ENCODE measurements at places on chromosomes 2 and 18. TPM values are rescaled to one million over a fixed set of nuclear protein-coding genes. Genes with fewer than 3 reads are reported as not detected.

Gene REG3G
- total RNA-seq, result not detected

Gene ACADL
- 0.39 TPM for total RNA-seq

Gene GALR1
- 0.74 TPM for total RNA-seq

Gene CHST9
- 14.3 TPM for total RNA-seq

DNA sequence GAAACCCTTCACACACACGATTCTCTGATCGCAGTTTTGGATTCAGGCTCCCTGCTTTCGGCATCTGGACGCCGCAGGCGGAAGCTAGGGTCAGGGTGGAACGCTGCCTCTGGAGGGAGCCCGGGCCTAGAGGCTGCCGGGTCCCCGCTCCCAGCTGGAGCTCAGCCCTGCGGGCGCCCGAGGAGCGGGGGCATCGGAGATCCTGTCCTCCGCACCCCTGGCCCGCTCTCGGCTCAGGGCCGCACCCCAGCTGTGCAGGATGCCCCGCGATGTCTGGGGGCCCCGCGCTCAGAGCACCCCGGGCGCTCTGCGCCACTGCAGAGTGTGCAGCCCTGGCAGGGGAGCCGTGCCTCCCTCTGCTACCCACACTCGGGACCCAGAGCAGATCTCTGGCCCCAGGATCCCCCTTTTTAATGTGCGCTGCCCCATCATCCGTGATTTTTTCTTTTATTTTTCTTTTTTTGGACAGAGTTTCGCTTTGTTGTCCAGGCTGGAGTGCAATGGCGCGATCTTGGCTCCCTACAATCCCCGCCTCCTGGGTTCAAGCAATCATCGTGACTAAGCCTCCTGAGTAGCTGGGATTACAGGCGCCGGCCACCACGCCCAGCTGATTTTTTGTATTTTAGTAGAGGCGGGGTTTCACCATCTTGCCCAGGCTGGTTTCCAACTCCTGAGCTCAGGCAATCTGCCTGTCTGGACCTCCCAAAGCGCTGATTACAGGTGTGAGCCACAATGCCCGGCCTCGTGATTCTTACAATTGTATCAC is 54.8 kb upstream of the TUBA3E start:
- DNase-seq, result peak; percentile 34

DNA sequence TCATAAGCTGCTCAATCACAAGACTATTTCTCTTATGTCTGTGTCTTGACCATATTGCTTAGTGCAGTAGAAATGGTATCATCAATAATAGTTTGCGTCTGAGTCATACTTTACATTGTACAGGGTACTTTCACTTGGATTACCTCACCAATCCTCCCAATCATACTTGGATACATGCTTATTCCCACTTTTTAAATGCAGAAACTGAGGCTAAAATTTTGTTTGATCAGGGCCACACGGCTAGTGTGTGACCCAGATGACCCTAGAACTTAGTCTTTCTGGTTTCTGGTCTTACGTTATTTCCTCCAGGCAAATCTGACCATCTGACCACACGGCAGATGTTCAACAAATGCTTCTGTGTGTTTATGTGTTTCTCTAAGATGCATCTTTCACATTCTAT is 23.8 kb upstream of the CCL20 start:
- no peak for DNase-seq

- no peak for DNase-seq
Observed at GRCh38 chr2:219697811-219698747, 70.6 kb downstream of the SLC4A3 start.

DNA sequence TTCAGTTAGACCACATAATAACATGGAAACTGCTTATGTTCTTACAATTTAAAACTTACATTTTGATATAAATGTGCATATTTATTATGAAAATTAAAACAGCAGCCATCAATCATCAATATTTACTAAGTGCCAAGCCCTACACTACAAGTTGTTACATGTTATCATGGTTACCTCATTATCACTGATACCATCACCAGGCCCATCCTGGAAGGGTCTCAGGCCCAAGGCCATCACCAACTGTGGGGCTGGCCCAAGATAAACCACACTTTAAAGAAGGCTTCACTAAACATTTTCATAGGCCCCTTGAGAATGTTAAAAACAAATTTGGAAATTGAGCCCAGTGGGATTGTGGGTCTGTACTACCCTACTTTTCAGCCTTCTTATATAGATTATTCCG is 6.4 kb downstream of the ITSN2 start:
- no peak for DNase-seq

DNA sequence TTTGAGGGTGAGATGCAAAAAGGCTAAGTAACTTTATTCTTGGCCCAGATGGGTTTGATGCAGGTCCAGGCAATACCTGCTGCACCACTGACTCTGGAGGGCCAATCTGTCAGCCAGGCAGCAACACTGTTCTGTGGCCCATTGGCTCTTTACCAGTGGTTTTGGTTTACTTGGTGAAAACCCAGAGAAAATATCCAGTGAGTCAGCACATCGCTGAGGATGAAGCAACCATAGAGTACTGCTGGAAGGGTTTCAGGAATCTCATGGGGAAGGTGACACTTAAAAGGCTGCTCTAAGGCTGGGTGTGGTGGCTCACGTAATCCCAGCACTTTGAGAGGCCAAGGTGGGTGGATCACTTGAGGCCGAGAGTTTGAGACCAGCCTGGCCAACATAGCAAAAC is 192.5 kb upstream of the FAM98A start:
- no peak for DNase-seq

DNA sequence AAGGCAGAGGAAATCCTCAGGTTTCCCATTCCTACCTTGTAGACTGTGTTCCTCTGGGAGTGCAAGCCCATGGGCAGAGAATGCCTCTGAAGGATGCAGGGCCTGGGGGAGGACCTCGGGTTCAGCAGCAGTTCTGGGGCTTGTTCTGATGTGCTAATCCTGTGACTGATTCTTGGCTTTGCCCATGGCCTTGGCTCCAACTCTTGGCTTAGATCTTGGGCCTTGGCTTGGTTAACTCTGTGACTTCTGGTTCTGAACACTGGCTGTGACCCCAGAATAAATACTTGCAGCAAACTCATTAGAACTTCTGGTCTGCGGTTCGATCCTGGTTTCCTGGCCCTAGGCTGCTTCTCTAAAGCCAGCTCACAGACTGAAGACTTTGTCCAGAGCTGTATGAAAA is 366.9 kb upstream of the ZEB2 start:
- no peak for DNase-seq

DNA sequence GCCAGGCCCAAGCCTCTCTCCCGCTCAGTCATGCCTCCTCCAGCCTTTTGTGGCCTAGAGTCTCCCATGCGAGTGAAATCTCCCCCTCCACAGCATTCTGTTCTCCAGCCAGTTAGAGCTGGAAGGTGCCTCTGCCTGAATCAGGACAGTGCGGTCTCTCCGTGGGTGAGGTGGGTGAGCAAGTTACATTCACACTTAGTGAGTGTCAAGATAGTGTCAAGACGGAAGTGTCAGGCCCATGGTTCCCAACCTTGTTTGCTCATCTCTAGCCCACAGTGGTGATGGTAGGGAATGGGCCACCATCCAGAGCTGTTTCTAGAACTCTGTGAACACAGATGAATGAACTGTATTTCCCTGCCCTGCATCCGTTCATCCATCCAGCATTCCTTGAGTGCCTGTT is 59.5 kb downstream of the LPIN1 start:
- no peak for DNase-seq

- no peak for DNase-seq
Observed at GRCh38 chr2:62208758-62209114, 12.8 kb downstream of the B3GNT2 start.

GRCh38 chr2:199378948-199379650 is 78.6 kb downstream of the SATB2 start:
- DNase-seq, result no peak

GRCh38 chr2:152456262-152456661 is 121.3 kb downstream of the FMNL2 start:
- DNase-seq, result no peak

- no peak for DNase-seq
Observed at GRCh38 chr2:177262092-177262491, 2.4 kb downstream of the NFE2L2 start.

DNA sequence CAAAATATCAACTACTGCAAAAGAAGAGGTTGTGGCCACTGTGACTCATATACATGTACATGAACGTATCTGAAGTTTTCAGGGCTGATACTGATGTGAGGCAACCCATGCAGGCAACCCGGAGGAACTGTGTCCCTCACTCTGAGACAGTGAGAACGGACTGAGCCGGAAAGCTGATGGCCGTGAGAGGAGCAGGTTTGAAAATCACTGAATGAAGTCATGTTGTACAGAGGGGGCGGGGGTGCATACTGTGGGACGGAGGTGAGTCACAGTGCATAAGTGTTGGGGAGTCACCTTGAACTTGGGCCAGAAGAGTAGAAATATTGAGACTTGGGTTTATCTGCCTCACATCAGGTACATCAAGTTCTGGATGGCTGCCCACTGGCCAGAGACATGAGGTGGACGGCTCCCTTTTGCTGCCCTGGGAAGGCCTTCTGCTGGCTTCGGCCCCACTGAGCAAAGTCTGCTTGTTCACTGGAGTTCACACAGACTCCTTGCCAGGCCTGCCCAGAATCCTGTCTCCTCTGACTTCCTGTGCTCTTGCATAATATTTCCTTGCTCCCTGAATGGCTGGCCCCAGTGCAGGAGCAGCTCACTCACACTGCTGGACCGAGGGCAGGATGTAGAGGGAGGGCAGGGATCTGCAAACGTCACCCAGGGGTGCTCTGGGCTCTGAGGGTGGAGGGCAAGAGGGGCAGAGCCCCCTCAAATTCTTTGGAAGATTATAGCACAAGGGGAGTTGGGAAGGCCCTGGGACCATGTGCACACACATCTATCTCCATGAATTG is 18.1 kb downstream of the EPAS1 start:
- DNase-seq, result no peak
